ENCODE measurements at places on chromosomes 12 and 14.

DNA sequence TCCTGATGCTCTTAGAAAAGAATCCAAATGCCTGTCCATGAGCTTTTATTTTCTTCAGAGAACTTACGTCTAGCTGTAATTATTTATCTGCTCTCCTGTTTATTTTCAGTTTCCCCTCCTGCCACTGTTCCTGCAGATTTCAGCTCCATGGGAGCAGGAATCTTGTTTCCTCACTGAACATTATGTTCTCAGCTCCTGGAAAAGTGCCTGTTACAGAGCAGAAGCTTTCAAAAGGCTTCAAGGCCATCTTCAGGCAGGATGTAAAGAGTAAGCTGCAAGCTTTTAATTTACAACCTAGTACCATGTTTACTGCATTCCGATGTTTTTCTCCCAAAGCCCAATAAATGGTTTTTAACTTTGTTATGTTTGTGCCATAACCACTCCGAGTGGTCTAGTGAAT lies 98.4 kb upstream of the BTG1 start:
- no peak for DNase-seq

DNA sequence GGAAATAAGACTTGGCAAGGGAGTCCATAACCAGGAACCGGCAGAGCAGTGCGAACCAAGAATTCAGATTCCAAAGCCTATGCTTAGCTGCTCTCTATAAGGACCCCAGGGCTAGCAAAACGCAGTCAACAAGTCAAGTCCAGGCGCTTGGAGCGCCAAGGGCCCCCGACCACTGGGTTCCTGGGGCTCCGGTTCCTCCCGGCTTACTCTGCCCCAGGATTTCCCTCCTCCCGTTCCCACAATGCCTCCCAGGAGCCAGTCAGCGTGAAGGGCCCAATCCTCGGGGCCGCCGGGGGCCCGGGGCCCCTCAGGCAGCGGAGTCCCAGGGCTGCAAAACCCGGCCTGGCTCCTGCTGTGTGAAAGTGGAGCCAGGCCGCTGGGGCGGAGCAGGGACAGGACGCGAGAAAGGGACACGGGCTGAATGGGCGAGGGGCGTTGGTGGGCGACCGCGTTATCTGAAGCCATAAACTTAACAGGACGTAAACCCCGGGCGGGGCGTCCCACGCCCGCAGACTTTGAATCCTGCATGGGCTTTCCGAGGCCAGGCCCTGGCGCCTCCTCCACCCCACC lies 1.5 kb downstream of the KRT8 start:
- DNase-seq: peak; percentile 92

DNA sequence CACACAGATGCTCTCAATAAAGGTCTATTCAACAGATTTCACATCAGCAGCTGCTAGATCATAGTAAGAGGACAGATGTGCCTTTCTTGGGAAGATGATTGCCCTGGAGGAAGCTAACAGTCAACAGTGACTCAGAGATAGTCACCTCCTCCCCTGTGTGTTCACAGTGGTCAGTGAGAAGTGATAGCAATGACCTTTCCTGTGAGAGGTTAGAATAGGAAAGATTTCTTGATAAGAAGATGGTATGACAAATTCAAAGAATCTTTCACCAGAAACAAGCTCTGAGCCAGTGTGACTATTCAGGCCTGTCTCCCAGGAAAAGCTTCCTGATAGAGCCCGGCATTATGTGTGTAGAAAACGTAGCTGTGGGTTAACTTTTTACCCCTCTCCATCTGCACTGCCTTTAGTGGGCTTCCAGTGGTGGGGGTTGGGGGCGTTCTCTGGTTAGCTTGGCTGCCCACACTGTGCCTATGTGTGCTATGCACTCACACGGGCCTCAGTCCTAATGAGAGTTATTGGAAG lies 66.4 kb upstream of the ARHGAP5 start:
- DNase-seq: no peak

GRCh38 chr14:105496831-105497591 lies 6.0 kb downstream of the TEDC1 start:
- no peak for DNase-seq

GRCh38 chr12:19799216-19799615 lies 359.9 kb downstream of the AEBP2 start:
- DNase-seq: no peak

- no peak for DNase-seq
Observed at GRCh38 chr12:95505039-95505438, 31.1 kb downstream of the METAP2 start.

DNA sequence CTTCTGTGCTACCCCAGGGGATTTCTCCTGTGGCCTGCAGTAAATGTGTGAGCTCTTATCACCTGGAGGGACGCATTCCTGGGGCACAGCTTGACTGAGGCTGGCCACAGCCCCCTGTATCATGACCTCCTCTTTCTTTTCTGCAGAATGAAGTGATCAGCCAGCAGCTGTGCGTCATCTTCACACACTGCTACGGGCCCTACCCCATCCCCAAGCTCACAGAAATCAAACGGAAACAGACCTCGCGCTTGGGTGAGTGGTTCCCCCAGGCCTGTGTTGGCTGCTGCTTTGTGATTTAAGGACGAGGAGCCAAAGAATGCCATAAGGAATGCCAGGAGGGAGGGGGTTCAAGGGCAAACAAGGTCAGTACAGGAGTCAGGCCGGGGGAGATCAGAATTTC lies 50.5 kb upstream of the PWP1 start:
- no peak for DNase-seq

DNA sequence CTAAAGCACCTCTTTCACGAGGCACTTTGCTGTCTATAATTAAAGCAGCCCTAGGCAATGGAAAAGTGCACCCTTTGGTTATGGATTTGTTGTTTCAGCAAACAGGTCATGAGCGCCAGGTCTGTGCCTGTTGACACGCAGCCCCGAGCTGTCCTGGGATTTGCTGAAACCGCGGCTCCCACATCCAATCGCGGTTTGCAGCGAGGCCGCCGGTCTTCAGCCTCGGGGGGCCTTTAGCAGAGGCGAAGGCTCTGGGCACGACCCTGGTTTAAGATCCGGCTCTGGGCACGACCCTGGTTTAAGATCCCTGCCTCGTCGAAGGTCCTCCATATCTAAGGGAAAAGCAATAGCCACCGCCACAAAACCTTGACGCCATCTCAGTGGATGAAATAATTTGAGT lies 79.2 kb downstream of the GLT1D1 start:
- DNase-seq: no peak

DNA sequence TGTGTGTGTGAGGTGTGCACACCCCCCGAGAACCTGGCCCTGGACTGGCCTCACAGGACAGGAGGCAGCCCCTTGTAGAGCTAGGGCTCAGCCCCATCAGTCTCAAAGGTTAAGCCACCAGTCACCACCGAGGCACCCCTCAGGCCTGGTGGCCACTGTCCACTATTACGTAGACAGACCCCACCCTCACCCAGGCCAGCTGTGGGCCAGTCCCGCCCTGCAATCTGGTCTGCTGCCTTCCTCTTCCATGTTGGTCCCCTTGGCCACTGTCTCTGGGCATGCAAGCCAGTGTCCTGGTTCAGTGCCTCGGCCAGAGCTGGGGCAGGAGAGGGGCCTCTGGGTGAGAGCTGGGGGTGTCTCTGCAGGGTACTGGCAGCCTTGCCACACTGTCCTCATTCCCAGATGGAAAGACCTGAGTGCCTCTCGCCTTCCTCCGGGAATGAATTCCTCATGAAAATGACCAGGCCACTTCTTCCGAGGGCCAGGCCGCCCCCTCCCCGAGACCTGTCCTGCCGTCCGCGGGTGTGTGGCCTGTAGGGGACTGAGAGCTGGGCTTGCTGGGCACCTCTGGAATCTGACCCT lies 897 bp upstream of the TEX22 start:
- DNase-seq: peak; percentile 28

DNA sequence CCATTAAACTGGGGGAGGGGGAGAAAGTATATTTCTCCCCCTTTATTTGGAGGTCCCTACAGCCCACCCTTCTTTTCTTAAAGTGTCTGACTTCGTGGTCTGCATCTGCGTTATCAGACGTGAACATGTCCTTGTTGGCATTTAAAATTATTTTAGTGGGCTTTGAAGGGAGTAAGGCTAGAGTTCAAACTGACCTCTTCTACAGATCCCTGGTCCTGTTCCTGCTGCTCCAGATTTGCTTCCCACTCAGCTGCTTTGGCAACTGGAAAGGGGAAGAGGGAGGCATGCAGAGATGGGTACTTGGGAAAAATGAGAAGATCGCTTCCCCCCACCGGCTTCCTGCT lies 611 bp upstream of the SIX6 start:
- DNase-seq: no peak

GRCh38 chr14:68607081-68607866 lies 185.6 kb downstream of the ZFP36L1 start:
- peak; percentile 89 for DNase-seq

DNA sequence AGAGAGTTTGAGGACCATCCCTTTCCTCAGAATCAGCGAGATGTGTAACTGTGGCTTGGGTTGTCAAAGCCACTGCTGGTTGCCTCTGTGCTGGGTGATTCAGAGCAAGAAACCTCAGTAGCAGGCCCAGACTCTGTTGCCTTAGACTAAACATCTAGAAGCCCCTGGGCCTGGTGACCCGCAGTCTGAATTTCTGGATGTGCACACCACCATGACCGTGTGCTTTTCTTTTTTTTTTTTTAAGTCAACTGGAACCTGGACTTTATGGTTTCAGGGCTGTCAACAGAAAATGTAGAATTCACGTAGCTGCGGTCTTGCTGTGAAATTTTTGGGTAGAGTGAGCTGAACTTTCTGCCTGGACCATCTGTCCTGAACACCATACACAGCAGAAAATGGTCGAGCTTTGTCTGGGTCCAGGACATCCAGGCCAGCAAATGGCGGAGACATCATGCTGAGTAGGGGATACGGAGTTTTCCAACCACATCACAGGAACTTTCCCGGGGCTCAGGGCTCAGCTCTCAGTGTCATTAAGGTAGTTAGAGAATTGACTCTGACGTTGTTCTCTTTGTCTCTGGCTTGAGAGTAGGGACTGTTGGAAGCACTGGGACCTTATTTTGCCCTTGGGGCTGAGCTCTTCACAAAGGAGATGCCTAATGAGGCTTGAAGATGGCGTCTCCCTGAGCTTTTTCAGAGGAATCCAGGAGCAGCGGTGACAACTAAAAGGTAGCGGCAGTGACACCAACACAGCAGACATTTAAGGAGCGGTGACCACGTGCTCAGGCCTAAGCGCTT lies 23.0 kb upstream of the BATF start:
- no peak for DNase-seq

DNA sequence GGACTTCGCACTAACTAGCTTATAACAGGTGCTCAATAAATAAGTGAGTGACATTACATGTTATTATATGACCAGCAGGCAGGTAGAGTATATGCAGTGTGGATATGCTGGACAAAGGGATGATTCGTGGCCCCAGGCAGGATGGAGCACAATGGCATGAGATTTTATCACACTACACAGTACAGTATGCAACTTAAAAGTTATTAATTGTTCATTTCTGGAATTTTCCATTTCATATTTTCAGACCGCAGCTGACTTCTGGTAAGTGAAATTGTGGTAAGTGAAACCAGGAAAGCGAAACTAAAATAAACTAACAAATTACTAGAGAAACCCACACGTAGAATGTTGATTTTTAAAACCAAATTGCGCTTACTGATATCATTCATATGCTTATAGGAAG lies 3.3 kb downstream of the PARP11 start:
- DNase-seq: no peak

DNA sequence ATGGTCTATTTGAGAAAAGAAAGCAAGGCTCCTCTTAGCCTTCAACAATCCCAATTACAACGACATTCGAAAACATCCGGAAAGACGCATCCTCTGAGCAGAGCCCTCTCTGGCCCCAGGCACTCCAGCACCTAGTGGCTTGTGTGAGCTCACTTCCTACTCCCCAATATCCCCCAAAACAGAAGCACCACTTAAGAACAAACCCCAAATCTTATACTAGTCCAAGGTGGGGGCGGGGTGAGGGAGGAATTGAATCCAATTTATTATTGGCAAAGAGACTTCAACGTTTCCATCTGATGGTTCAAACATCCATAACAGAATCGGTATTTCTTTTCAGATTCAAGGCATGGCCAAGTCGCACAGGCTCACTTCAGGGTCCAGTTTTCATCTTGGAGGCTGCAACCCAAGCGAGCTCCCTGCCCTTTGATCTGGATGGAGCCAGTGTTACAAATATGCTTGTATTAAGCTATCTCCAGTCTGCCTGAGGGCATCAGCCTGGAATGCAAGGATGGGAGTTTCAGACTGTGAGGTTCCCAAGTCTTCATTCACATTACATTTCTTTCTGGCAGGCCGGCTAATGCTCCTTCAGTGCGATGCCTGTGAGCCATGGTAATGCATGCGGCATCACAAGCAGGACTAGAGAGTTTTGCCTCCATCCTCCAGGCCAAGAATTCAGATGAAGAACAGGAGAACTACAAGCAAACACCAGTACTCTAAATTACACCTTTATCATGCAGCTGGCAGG lies 132.5 kb upstream of the FOXN3 start:
- DNase-seq: no peak

GRCh38 chr12:31004666-31005065 lies 69.0 kb upstream of the DDX11 start:
- DNase-seq: no peak

GRCh38 chr12:124020514-124020949 lies 47.5 kb downstream of the ZNF664 start:
- no peak for DNase-seq

GRCh38 chr12:71135812-71136176 lies 22.0 kb downstream of the TSPAN8 start:
- DNase-seq: no peak

DNA sequence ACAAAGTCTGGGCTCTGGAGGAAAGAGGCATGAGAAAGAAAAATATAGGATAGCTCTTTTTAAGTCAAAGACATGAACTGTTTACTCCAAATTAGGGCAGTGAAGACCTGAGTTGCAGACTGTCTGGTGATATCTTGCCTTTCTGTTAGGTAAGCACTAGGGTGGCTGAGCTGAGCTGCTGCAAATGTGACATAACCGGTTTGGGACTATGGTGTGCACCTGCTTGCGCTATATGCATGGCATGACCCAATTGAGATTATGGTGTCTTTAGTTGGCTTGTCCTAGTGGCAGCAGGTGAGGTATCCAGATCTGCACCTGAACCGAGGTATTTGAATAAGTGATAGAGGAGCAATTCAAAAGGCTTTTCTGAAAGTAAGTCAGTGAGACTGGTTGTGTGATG lies 345.6 kb downstream of the APAF1 start:
- no peak for DNase-seq

- peak; percentile 96 for DNase-seq
Observed at GRCh38 chr14:50303744-50304471, 8.1 kb downstream of the L2HGDH start.
